ENCODE measurements at places on chromosomes 11 and 22. TPM values are rescaled to one million over a fixed set of nuclear protein-coding genes. Genes with fewer than 3 reads are reported as not detected.

DNA sequence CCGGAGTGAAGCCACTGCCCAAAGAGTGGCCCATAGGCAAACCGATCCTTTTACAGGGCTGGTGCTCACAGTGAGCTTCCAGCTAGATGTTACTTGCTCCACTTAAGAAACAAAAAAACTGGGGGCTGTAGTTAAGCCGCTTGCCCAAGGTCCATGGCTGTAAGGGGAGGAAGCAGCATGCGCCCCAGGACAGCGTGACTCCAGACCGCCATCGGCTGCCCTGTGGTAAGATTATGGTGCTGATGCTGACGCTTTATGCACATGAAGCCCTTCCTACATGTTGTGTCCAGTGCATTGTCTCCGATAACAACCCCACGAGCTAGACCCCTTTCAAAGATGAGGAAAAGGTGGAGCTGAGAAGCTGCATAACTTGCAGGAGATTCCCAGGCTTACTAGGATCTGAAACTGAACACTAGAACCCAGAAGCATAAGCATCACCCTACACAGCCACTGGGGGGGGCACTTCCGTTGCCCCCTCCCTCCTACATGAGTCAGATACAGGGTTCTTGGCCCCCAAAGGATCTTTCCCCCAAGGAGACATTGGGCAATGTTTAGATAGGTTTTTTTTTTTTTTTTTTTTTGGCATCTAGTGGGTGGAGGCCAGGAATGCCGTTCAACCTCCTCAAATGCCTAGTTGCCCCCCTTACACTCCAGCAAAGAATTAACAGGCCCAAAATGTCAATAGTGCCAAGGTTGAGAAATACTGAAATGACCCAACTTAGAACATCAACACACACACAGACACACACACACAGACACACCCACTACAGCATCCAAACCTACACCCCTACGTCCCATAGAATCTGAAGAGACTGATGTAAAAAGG, 53.9 kb downstream of the MN1 start:
- no peak for DNase-seq

DNA sequence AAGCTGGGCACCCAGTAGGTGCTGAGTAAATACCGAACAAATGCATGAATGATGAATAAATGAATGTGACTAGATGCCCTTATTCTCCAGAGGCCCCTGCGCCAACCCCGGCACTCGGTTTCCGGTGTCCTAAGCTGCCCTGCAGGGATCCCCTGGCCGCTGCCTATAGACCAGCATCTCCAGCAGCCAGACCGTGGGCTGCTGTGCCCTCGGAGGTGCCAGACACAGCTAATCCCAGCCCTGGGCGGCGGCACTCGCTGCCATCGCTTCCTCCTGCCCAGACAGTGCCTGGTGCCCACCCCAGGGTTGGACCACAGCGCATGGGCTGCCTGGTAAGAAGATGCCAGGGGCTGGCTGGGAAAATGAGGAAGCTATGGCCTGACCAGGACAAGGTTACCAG, 15.6 kb downstream of the CREB3L1 start:
- no peak for DNase-seq

GRCh38 chr11:115682101-115682500, 177.9 kb upstream of the CADM1 start:
- DNase-seq: no peak

DNA sequence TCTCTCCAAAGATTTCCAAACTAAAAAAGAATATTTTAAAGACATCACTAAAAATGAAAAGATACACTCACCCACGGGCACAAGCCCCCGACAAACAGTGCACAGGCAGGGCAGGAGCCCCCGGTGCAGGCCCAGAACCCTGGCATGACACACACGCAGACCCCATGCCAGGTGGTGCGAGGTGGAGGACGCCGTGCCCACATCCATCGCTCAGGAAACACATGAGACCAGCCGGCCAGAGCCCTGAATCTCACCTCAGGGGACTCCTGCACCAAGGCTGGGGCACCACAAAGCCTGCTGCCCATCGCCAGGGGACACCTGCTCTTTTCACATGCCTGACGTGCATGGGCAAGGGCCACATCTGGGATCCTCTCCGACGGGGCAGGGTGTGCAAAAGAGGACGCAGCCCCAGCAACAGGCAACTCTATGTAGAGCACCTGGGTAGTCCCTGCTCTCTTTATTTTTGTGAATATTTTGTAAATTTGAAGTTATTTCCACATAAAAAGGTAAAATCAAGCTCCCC, 13.4 kb downstream of the BRD1 start:
- DNase-seq: no peak

Gene LGR4
- 3.9 TPM for total RNA-seq

Gene GAB4
- not detected for total RNA-seq

Gene OR52H1
- total RNA-seq: not detected

GRCh38 chr11:133821776-133822175, 23.5 kb downstream of the SPATA19 start:
- no peak for DNase-seq

Gene MMP8
- not detected for total RNA-seq

DNA sequence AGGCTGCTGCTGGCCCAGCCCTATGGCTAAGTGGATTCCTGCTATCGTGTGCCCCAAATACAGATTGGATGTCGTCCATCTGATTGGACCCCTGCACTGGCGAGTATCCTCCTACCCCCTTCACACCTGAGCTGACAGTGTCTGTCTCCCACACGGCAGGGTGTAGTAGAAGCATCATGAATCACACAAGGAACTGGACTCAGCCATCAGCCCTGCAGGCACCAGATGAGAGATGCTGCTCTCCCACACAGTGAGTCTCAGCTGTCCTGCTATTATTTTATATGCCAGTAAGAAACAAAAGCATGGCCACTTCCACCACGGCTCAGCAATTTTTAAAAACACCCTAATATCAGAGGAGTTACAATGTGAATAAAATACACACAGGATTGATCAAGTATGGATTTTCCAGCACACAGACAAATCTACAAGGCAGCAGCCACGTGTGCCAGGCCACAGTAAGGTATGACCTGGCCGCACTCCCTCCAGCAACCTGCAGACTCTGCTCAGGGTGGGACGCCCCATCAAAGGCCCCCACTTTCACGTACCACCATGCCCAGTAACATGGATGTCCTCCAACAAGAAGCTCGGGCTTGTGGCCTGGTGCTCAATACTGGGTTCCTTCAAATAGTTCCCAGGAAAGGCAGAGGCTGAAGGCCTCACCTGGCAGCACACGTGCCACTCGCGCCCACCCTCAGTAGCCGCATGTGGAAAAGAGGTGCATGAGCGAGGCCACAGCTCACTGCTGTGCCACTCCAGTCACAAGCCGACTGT, 16.4 kb upstream of the SLC25A1 start:
- DNase-seq: no peak

DNA sequence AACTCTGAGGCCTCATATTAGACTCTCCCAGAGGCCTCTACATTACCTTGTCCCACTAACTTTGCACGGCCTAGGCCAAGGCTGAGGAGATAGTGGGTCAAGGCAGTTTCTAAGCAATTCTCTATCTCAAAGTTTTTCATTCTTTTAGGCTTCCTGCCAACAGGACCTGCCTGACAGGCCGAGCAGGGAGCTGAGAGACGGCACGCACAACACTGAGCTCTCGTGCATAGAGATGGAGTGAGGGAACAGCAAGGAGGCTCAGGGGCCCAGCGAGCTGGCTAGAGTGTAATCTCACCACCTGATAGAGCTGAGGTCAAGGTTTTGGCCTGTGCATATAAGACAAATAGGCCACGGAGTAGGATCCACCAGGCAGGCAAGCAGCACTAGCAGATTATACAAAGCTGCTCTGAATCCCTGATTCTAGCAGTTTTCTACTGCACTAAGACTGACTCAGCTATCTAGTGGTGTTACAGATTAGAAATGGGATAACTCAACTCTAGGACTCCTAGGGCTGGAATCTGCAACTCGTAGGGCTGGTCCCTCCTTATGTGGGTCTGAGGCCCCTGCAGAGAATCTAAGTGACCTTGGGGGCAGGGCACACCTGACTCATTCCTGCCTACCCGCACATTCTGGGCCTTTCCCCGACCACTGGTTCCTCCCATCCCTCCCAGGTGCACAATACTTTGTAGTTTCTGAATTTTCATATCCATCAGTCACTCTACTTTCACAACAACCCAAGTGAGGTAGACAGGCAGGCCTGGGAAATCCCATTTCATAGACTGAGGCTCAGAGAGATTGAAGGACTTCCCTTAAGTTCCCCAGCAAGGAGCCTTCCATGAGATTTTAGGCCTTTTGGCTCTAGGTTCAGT, 1.7 kb downstream of the CYB5R2 start:
- DNase-seq: no peak

DNA sequence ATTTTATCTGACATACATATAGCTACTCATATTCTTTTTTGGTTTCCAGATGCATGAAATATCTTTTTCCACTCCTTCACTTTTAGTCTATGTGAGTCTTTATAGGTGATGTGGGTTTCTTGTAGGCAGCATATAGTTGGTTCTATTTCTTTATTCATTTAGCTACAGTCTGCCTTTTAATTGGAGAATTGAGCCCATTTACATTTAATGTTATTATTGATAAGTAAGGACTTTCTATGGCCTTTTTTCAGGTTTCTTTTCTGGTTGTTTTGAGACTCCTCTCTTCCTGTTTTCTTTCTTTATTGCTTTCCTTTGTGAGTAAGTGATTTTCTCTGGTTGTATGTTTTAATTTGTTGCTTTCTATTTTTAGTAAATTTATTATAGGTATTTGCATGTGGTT, 27.2 kb downstream of the CNTF start:
- DNase-seq: no peak

DNA sequence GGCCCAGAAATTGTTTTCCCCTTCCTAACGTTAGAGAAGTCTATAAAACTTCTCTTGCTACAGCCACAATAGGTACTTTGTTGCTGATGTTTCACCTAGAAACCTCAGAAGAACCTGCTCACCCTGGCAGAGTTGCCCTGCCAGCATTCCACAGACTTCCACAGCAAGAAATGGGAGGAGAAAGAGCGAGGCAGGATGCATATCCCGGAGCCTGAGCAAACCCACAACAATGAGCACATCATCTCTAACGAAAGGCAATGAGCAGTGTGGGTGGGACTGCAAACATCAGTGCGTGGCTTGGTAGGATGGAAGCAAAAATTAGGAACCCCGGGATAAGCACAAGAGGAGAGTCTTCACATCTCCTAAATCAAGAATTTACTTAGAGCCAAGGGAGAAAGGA, 892.3 kb downstream of the OPCML start:
- DNase-seq: no peak

Gene PANX3
- not detected for total RNA-seq

DNA sequence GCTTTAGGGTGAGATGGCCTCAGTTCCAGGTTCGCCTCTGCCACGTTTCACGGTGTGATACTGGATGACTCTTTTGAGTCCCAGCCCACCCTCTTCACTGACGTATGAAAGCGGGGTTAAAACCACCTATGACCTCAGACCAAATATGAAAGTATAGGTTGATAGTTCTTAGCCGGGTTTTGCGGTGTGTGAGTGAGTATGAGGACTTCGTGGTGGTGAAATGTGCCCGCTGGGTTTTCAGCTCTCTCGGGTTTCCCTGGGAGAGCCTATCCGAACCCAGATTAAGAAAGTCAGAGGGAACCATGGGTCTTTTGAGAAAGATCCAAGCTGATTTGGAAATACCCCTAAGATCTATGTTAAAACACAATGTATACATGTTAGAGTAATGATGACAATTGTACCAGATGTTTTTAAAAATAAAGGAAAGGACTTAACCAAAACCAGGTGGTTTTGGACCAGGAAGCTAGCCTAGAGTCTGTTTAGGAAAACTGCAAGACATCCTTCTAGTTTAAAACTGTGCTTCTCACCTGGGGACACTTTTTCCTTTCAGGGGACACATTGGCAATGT, 25.8 kb upstream of the ST3GAL4 start:
- DNase-seq: no peak

GRCh38 chr11:124297921-124298320, 15.8 kb downstream of the OR8D1 start:
- DNase-seq: peak; percentile 86

DNA sequence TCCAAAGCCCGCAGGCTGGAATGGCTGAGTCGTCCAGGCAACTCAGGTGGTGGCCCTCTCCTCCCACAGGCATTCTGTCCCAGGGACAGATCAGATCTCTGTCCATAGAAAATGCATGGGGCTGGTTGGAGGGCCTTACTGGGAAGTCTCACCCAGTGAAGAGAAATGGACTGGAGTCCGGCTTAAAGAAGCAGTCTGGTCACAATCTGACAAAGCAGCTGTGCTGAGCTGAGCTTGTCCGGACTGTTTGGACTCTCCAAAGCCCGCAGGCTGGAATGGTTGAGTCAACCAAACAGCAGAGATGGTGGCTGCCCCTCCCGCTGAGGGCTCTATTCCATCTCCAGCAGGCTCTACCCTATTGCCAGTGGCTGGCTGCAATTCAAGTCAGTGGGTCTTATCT, 14.4 kb upstream of the DEPDC7 start:
- peak; percentile 39 for DNase-seq

- no peak for DNase-seq
These were observed 148.9 kb downstream of the BRD1 start for GRCh38 chr22:49678842-49679170.

Gene OR5D16
- not detected for total RNA-seq

GRCh38 chr11:108870373-108871020, 205.6 kb downstream of the DDX10 start:
- DNase-seq: peak; percentile 71

- no peak for DNase-seq
These were observed 100.0 kb downstream of the AMBRA1 start for GRCh38 chr11:46493791-46494190.

DNA sequence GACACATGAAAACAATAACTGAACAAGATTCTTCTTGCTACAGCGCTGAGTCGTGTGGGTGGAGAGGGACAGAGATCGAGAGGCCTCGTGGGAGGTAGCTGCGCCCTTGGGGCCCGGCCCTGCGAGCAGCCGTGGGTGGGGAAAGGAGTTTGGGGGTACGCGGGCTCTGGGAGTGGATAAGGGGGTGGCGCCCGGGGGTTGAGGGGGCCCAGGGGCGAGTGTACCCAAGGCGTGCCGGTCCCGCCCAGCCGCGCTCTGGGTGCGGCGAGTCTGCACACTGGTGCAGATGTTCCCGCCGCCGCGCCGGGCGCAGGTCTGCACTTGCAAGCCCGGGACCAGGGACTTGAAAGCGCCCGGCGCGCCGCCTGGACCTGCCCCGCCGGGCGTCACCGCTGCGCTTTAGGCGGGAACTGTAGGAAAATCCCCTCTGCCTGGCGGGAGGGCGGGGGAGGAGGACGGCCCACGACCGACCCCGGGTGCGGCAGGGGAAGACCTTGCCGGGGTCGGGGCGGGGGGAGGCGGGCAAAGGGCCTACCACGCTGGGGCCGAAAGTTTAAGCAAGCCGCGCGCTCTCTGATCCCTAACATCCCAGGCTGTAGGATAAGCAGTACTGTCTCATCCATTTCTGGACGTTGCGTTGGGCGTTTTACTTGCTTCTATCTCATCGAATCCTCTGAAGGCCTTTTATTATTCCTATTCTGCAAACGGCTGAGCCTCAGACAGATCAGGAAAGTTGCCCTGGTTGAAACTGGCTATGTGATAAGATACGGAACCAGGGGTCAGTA, 1.4 kb upstream of the KREMEN1 start:
- DNase-seq: no peak

Gene VWCE
- total RNA-seq: 1.2 TPM
